CD4-positive, alpha-beta T cell treated with Interleukin-12 subunit alpha and Interleukin-12 subunit beta, for 1 hour (primary cell): ENCODE measurements at places on chromosomes 7 and 10.

GRCh38 chr7:91355695-91356435, 91.6 kb downstream of the FZD1 start:
- DNase-seq, result no peak

DNA sequence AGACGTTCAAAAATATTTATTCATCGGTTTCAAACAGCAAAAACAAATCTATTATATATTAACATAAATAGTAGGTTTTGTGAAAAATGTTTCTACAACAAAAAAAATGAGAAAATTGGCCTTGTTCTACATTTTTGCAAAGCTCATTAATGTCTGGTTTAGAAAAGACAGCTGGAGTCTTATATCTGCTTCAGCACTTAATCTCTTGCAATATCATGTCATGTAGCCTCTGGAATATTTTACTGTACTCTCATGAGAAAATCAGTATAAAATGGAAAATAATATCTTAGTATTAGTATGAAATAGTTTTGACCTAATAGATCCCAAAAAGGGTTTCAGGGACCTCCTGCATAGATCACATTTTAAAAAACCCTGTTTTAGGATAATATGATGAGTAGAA, 326.6 kb downstream of the ARL4A start:
- no peak for DNase-seq

- DNase-seq, result no peak
These were observed 203.1 kb upstream of the NEBL start for GRCh38 chr10:21100190-21100589.

GRCh38 chr10:79289801-79290200, 57.5 kb upstream of the PPIF start:
- no peak for DNase-seq

DNA sequence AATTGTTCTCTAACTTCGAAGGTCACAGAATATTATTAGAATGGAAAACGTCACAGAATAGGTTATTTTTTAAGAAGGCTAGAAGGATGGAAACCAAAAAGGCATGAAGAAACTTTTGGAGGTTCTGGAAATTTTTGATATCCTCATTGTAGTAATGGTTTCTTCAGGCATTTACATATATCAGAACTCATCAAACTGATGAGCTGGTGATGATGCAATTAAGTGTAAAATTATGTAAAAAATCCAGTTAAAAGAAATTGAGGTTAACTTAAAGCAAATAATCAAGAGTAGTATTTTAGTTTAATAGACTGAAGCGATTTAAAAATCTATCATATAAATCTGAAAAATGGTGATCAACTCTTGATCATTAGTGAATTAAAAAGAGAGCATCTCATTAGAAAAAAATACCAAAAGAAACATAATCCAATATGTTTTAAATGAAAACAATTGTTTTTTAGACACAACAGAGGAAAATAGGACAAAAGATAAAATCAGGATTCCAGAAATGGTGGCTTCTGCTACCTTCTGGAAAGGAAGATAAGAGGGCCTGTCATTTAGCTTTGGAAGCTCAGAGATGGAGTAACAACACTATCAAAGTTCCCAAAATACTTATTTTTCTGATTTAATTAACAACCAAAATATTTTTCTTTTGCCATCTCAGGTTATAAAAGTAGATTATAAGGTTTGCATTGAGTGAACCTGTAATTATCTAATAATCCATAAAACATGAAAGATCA, 9.8 kb downstream of the PSMA2 start:
- no peak for DNase-seq

DNA sequence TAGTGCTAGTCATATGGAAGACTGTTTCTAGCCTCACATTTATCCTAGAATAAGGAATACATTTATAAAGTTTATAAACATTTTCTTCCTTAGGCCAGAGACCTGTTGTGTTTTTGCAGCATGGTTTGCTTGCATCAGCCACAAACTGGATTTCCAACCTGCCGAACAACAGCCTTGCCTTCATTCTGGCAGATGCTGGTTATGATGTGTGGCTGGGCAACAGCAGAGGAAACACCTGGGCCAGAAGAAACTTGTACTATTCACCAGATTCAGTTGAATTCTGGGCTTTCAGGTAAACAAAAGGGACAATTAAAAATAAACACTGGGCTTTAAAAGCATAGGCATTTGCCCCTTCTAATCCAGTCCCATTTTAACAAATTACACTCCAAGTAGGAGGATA, 4.2 kb downstream of the LIPF start:
- no peak for DNase-seq

GRCh38 chr7:964401-965231, 10.1 kb upstream of the ADAP1 start:
- no peak for DNase-seq

DNA sequence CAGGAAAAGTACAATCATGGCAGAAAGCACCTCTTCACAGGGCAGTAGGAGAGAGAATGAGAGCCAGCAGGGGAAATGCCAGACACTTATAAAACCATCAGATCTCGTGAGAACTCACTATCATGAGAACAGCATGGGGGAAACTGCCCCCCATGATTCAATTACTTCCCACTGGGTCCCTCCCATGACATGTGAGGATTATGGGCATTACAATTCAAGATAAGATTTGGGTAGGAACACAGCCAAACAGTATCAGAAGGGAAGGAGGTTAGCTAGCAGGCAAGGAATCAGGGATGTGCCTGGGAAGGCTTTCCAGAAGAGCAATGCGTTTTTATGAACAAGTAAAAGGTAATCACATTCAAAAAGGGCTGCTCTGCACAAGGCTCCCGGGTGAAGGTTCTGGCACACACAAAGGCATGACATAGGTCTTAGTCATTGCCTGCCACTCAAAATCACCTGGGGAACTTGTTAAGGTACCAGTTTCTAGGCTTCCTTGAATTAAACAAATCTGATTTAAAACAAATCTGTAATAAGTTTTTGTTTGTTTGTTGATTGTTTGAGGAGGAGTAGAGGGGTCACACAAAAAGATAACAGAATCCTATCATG, 40.9 kb downstream of the BMPER start:
- DNase-seq, result no peak

DNA sequence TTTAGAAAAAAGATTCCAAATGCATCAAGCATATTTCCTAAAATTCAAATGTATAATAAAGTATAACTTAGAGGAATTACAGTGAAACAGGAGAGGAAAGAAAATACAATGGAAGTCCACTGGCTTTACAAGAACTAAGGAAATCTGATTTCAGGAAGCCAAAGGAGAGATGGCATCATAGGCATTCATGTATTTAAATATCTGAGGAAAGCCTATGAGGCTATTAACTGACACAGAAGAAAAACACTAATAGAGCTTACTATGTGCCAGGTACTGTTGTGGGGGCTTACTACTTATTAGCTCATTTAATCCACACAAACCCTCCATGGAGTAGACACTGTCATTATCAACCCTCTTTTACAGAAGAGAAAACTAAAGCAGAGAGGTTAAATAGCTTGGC, 92.2 kb downstream of the SRPK2 start:
- no peak for DNase-seq

GRCh38 chr10:101063548-101064414, 2.0 kb downstream of the KAZALD1 start:
- no peak for DNase-seq

- no peak for DNase-seq
These were observed 34.5 kb downstream of the FRMD4A start for GRCh38 chr10:14296065-14296709.

DNA sequence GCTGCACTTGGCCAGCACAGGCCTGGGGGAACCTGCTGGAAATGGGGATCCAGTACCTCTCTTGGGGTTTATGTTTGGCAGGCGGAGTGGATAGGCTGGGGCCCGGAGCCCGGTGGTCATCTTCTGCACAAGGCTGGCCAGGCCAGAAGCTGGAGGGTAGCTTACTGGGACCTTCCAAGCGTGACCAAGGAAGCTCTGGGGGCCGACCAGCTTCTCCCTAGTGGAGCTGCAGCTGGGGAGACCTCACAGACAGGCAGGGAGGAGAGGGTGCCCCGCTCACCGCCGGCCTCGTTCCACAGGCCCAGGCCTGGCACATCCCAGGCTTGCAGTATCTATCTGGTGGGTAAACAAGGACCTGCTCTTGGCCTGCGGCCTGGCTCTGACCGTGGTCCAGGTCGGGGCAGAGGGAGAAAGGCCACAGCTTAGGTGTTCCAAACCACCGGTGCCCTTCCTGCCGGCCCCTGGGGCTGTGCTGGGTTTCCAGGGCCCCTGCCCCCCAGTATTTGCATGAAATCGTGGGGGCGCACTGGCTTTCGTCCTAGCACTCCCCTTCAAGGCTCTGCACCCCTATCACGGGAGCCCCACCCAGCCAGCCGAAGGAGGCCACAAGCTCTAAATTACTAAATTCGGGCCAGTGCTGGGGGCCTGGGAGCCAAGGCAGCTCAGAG, 1.5 kb upstream of the ELFN1 start:
- DNase-seq, result no peak

GRCh38 chr10:113569576-113569975, 16.7 kb downstream of the HABP2 start:
- no peak for DNase-seq

DNA sequence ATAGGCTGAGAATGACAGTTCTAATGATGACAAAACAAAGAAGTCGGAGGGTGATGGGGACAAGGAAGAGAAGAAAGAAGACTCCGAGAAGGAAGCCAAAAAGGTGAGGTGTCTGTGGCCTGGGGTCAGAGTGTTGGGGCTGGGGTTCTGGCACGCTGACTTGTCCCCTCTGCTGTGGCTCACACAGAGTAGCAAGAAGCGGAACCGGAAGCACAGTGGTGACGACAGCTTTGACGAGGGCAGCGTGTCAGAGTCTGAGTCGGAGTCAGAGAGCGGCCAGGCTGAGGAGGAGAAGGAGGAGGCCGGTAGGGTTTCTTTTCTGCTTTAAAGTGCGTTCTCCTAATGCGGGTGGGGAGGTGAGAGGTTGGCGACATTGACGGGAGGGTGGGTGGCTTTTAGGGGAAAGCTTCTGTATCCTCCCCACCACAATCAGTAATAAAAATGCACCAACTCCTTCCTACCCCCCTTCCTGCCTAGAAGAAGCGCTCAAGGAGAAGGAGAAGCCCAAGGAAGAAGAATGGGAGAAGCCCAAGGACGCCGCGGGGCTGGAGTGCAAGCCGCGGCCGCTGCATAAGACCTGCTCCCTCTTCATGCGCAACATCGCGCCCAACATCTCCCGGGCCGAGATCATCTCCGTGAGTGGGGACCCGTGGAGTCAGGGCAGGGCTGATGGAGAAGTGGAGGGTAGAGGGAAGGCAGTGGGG, 4.6 kb downstream of the UFSP1 start:
- DNase-seq, result peak; percentile 73

DNA sequence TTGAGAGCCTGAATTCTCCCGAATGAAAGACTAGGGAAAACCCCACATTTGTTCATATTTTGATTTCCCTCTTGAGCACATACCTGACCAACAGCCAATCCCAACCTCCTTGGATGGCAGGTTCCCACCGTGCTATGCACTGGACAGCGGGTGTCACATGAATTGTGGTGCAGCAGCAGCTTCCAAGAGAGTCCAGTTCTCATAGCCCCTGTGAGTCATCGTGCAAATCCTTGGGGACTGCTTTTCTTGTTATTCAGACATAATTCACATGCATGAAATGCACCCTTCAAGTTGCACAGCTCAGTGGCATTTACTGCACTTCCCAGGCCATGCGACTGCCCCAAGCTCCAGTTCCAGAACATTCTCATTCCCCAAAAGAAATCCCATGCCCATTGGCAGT, 67.8 kb upstream of the PPP2R2D start:
- no peak for DNase-seq

DNA sequence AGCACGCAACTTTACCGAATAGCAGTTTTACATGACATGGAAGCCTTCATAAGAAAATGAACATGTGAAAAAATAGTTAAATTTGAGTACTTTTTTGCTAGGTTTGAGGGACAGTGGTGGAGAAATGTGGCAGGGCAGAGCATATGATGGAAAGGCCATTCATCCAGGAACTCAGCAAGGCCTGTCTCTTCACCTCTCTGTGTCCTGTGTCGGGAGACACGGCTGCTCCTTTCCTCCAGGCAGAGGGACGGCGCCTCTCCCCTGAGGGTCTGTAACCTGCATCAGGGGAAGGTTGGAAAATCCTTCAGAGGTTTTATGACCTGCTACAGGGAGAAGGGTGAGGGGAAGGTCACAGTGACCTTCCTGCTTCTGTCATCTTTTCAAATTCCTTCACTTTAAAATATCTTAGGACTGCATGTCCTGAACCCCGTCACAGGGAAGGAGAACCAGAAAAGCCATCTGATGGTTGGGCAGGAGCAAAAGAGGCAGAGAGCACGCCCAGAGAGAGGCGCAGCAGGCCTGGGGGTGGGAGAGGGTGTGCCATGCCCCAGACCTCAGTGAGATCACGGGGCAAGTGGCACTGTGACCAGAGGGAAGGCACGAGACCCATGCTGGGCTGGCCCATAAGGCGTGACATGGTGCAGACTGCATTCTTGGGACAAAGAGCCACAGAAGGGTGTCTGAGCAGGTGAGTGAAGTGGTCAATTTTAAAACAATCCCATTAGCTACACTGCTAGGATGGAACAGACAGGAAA, 44.0 kb downstream of the GSDME start:
- no peak for DNase-seq

- no peak for DNase-seq
These were observed 166.1 kb downstream of the RPS24 start for GRCh38 chr10:78199759-78200158.

DNA sequence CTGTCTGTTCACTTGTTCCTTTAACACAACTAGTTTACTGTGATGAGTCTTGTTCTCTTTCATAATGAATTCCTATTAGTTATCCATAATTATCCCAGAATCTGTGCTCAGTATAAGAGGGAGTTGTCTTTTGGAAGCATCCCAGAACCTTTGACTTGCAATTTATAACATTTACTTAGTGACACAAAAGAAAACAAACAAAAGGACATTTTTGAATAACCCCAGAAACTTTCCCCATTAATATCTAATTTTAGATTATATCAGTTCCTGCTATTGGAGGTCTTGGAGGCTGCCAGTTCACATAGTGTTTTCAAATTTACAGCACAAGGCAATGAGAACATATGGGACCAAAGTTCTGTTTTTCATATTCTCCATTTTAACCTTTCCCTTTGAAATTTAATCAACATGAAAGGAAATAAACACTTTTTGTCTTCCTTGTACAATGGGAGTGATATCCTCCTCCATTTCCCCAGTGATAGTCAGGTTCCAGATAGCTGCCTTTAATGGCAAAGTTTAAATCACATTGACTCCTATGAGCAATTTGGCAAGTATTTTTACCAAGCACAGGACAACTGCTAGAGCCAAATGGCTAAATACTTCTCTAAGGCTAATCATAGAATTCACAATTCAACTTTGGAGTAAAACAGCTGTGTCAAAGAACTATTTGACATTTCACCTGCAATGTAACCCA, 37.1 kb upstream of the GNAT3 start:
- no peak for DNase-seq
